ENCODE measurements at places on chromosomes 2 and 18.

DNA sequence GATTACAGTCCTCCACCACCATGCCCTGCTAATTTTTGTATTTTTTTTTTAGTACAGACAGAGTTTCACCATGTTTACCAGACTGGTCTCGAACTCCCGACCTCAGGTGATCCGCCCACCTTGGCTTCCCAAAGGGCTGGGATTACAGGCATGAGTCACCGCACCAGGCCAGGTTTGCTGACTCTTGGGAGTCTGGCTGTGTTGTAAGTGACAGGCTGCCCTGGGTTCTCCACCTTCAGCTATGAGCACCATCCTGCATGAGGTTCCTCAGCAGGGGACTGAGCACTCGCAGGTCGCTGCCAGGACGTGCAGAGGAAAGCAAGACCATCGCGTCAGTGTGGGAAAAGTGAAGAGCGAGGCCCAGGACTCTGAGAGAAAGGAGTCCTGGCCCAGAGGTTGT lies 112.6 kb upstream of the NDUFV2 start:
- no peak for DNase-seq

GRCh38 chr18:52570975-52571374 lies 231.0 kb downstream of the DCC start:
- DNase-seq = no peak

GRCh38 chr2:234701421-234701820 lies 204.5 kb upstream of the ARL4C start:
- no peak for DNase-seq

GRCh38 chr2:19916385-19916950 lies 14.7 kb upstream of the TTC32 start:
- DNase-seq = no peak

DNA sequence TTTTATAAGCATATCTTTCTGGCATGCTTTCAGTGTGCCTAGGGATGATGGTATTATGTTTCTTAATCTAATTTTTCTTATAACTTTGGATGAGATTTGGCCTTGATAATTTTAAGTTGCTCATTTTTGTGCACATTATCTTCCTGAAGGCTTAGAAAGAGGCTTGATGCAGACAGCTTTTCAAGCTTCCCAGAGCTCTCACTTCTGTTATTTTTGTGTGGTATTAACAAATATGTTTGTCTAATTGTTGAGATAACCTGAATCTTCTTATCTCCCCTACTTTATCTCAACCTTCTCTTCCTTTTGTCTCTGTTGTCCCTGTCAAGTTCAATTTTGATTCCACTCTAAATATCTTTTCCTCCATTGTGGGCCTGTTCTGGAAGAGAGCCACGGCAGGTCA lies 113.2 kb upstream of the LRRTM1 start:
- DNase-seq = no peak

DNA sequence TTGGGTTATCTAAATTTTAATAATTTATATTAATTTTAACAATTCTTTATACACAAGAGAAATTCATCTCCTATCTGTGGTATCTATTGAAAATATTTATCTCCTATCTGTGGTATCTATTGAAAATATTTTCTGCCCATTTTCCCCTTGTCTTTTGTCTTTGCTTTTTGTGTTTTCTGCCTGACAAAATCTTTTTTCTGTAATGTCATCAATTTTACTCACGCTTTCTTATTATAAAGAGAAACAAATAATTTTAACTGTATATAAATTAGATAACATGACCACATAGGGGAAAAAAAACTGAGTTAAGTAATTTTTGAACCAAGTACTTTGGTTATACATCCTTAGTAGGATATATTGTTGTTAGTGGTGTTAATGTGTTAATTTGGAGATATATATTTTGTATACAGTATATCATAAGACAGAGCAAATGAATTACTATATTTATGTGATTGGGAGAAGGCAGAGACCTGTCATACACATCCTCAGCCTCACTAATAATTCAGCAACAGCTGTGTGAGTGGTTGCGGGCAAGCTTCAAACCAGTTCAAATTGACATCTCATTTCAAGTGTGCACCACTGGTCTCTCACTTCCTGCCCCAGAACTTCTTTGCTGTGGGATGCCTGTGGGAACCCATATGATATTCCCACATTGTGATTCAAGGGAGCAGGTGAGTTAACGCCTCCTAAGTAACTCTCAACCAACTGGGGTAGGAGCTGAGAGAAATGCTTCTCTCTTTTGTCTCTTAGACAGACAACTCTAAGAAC lies 292.4 kb downstream of the SP3 start:
- no peak for DNase-seq
